ENCODE measurements at places on chromosomes 3 and 15.

- ATAC-seq, result no peak
These were observed 98.1 kb downstream of the CORO2B start for GRCh38 chr15:68676926-68677325.

DNA sequence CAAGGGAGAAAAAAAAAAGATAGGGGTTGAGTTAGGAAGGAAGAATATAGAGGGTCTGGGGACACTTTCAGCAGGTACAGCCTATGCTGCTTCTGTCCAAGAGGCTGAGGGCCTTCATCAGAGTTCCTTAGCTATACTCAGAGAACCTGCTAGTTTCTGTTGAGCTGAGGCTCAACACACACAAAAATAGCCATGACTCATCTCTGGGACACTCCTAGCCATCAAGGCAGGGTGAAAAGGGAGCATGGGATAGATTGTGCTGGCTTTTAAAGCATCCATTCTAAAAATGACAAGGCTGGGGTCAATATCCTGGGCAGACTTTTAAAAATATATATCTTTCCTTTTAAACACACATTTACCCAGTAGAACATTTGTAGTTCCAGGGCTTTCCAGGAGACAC is 2.8 kb upstream of the RTP2 start:
- ATAC-seq, result peak; percentile 12

GRCh38 chr3:167650459-167650858 is 3.3 kb downstream of the WDR49 start:
- ATAC-seq, result no peak

DNA sequence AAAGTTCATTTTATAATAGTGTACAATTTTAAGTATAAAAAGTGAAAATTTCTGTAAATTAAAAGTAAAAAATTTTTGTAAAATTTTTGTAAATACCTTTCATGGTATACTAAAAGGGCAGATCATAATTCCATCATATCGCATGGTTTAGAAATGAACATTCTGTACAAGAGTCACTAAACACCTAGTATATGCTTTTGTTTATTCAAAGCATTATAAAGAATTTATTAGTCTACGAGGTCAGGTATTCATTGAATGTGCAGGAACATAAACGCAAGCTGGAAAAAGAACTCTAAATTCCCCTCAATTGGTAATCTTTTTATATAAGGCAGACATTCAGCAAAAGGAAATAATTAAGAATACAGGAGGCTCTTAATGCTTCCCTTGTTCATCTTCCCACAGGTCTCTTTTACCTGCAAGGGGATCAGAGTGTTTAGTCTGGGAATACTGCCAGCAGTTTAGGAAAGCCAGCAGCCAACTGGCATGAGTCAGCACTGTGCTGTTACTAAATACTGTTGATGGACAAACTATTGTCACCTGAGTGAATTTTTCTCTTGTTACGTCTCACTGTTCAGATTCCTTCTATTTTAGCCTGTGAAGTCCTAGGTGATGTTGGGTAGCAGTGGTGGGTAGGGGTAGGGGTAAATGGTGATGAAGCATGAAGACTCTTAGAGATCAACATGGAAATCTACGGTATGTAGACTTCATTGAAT is 70.1 kb downstream of the UQCC5 start:
- ATAC-seq, result no peak

- no peak for ATAC-seq
These were observed 15.9 kb upstream of the LAMP3 start for GRCh38 chr3:183178512-183178832.

DNA sequence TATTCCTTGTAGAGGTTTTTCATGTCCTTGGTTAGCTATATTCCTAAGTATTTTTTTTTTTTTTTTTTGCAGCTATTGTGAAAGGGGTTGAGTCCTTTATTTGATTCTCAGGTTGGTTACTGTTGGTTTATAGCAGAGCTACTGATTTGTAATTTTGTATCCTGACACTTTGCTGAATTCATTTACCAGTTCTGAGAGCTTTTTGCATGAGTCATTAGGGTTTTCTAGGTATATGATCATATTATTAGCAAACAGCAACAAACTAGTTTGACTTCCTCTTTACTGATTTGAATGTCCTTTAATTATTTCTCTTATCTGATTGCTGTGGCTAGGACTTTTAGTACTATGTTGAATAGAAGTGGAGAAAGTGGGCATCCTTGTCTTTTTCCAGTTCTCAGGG is 737.4 kb downstream of the ZNF385D start:
- no peak for ATAC-seq

- ATAC-seq, result no peak
These were observed 23.0 kb downstream of the PLSCR1 start for GRCh38 chr3:146521394-146521793.

GRCh38 chr15:97992823-97993222 is 32.3 kb downstream of the ARRDC4 start:
- no peak for ATAC-seq

DNA sequence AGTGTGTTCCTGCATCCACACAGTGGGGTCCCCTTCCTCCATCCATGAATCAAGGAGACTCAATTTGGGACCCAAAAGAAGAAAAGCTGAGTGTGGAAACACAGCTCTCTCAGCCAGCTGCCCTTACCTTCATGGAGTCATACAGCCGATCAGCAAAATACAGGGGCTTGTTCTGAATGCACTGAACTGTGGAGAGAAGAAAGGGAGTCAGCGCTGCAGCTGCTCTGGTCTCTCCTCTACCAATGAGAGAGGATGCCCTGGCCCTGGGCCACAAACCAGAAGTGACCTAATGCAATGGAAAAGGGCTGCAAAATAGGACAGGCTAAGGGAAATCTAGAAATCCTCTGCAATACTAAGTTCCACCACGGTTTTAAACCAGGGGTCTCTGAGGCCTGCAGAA is 46.7 kb downstream of the ANXA2 start:
- ATAC-seq, result no peak

- ATAC-seq, result no peak
These were observed 89.0 kb upstream of the FGF12 start for GRCh38 chr3:192816351-192816750.

GRCh38 chr3:177893331-177893730 is 642.9 kb upstream of the KCNMB2 start:
- no peak for ATAC-seq

GRCh38 chr3:13040361-13041074 is 32.7 kb downstream of the IQSEC1 start:
- ATAC-seq, result peak; percentile 97

Measured in stimulated activated memory B cell treated with anti-CD40 and anti-IgM and Interleukin-4, amounts not matched to agents 10 μg/mL and 1 μg/mL and 100 μg/mL, for 72 hours (primary cell).